ENCODE measurements at places on chromosomes 1 and 21. TPM values are rescaled to one million over a fixed set of nuclear protein-coding genes. Genes with fewer than 3 reads are reported as not detected.

Gene OR14I1
- total RNA-seq: not detected

Gene SPAG17
- total RNA-seq: not detected

GRCh38 chr1:219271818-219272535 is 98.3 kb downstream of the LYPLAL1 start:
- H3K36me3 ChIP-seq: no peaks in the 10 kb centered on the region
- H3K4me1 ChIP-seq: no peaks in the 10 kb centered on the region
- no peak for DNase-seq
- no peaks in the 10 kb centered on the region for H3K27me3 ChIP-seq

Gene MAP1LC3C
- total RNA-seq: 0.86 TPM

Gene ERG
- not detected for total RNA-seq

Measured in Caco-2 (cell line).